ENCODE measurements at places on chromosomes 7 and 10. TPM values are rescaled to one million over a fixed set of nuclear protein-coding genes. Genes with fewer than 3 reads are reported as not detected.

DNA sequence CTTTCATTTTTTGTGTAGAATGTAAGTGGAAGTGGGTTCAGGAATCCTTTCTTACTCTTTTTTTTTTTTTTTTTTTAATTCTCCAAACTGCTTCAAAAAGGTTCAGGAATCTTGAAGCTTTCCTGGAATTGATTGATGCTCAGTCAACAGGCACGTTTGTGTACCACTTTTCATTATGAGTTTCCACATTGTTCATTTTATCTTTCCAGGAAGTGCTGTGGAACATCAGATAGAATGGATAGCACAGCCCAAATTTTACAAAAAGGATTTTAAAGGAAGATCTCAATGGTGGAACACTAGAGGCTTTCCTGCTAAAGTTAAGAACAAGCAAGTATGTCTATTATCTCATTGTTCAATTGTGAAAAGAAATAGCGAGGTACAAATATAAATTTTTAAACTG, 1.9 kb upstream of the PPP1R35 start:
- no peak for DNase-seq

The ETV1 gene
- 21.9 TPM for polyA plus RNA-seq

- DNase-seq = no peak
Measured at GRCh38 chr10:124004663-124005004, 88.8 kb downstream of the CHST15 start.

DNA sequence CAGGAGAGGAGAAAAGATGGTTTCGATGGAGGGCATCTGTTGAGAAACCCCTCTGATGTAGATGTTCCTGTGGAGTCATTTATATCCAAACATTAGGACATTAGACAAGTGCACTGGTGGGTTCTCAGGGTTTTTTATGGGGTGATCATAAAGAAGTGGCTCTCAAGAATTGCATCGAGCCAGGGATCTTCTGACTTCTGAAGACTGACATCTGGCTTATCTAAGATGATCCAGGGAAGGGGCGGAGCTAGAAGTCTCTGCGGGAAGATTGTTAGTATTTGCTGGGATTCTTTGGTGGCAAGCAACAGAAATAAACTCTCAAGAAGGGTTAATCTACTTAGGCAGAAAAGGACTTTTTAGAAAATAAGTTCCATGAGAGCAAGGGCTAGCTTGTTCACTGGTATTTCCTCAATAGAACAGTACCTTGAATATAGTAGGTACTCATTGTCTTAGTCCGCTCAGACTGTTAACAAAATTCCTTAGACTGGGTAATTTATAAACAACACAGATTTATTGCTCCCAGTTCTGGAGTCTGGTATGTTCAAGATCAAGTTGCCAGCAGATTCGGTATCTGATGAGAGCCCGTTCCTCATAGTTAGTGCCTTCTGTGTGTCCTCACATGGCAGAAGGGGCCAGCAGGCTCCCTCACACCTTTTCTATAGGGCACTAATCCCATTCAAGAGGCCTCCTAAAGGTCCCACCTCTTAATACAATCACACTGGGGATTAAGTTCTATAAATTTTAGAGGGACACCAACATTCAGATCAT, 28.5 kb upstream of the SYPL1 start:
- DNase-seq = no peak

The RHBDD2 gene
- 15.2 TPM for polyA plus RNA-seq

GRCh38 chr10:7365027-7365745, 45.6 kb downstream of the SFMBT2 start:
- DNase-seq = no peak

DNA sequence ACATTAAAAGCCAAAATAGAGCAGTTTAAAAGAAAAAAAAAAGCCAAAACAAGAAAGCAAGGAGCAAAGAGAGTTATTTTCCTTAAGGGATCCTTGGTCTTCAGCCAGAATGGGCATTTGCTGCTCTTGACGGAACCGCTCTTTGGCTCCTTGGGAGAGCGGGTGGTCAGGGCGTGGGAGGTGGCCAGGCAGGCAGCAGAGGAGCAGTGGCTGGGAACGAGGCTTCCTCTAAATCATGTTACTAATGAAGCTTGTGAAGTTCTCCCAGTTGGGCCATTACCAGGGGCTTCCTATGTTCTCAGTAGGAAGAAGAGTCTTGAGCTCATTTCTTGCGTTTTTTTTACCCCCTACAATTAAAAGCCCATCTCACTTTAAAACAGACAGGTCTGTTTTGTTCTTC, 116.6 kb downstream of the DOCK1 start:
- no peak for DNase-seq

DNA sequence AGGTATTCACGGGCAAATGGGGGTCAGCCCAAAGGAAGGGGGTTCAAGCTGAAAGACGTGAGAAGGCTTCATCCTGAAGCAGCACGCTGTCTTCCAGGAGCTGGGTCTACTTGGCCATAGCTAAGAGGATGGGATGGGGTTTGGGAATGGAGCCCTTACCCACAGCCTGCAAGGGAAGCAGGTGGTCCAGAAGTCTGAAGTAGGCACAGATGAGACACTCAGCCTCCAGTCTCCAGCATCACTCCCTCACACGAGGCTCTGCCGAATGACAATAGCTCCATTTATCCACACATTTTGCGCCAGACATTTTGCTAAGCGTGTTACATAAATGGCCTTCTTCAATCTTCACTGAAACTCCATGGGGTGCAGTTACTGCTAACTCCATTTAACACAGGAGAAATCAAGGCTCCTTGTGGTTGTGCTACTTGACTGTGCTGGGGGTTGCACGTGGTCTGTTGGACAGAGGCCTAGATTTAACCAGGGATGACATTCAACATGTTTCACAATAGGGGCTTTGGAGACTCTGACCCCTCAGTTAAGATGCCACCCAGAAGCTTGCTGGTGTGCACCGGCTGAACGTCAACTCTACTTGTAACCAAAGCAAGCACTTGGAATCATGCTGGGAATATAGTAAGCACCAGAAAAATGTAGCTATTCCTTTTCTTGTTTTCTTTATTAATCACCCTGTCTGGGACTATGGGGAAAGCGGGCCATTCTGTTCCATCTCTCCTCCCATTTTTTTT, 85.3 kb downstream of the FAM241B start:
- no peak for DNase-seq

The CALML3 gene
- polyA plus RNA-seq = 0.33 TPM

- DNase-seq = no peak
Measured at GRCh38 chr10:70578371-70578947, 24.1 kb downstream of the PRF1 start.

The CXCL12 gene
- 229 TPM for polyA plus RNA-seq

- no peak for DNase-seq
Measured at GRCh38 chr7:68787566-68787965, 810.7 kb upstream of the AUTS2 start.

DNA sequence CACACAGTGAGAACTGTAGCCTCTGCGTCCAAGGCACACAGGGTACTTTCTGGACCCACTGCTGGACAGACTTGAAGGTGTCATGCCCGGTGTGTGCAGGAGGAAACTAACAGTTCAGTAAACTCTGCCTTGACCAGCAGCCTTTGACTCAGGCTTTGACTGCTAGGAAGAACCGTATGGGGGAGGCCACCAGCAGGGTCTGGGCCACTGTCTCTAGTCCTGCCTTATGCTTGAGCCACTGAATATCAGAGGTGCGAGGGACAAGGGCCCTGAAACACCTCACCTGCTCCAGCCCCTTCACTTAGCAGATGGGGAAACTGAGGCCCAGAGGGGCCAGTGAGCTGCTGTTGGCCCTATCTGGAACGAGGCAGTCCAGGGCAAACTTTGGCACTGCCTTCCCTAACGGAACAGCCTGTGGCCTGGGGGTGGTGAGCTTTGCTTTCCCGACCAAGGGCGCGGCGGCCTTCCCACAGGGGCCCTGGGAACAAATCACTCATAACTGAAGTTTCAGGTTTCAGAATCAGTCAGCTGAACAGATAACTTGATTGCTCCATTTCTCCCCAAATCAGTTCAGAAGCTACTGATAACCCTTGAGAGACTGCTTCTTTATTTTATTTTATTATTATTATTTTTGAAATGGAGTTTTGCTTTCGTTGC, 130.0 kb downstream of the FAM53B start:
- no peak for DNase-seq

- DNase-seq = no peak
Measured at GRCh38 chr7:48868916-48869315, 55.4 kb upstream of the CDC14C start.

The MSMB gene
- not detected for polyA plus RNA-seq

DNA sequence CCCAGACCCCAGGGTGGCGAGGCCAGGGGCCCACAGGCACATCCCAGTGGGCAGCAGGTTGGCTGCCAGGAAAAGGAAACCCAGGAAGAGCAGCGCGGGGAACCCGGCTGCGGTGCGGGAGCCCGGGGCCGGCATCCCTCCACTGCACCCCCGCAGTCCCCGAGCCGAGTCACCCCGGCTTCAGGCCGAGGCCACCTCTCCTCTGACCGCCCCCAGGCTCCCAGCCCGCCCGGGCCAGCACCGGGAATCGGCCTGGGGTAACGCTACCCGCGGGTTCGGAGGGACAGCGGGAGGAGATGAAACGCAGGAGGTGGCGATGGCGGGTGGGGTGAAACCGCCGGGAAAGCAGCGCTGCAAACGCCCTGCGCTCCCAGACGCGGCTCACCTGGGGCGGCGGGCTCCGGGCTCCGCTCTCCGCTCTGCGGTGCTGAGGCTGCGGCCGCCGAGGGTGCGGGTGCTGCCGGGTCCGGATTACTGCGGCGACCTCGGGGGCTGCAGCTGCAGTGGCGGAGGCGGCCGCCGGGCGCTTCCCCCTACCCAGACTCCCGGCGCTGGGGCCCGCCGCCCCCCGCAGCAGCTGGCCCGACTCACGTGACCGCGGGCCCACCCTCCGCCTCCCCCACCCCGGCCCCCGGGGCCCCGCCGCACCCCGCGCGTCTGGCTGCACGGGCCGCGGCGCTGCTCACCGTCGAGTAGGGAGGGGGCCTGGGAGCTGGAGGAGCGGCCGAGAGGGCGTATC, at the start of gene SCRN1:
TSS of gene SCRN1 (minus strand) at position 545 of the 739 bp plus-strand sequence. CDS start 20,734 bp downstream, outside the sequence.
- peak; percentile 57 for DNase-seq

GRCh38 chr7:155743177-155743576, 69.1 kb downstream of the SHH start:
- DNase-seq = no peak

DNA sequence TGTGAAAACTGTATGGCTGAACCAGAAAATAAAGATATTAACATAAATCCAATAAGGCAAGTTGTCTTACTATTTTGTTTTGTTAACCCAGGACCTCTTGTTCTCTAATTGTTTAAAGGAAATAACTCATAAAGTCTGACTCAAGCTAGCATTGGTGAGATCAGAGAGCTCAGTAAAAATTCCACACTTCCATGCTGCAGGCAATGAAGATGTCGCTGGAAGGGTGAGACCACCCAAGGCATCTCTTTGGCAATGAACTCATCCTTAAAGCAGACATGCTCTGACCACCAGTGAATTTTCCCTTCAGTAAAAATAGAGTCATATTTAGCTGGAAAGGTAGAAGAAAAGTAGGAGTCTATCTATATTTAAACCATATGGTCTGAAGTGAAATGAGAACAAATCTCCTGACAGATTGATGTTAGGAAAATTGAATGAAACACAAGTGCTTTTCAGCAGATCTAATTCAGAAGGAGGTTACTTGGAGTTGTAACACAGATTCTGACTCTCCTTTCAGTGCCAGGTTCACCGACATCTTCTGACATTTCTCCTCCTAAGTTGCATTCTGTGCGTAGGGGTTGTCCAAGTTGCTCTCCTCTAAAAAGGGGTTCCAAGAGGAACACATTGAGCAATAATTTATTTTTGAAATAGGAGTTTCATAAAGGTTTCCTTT, 32.8 kb upstream of the VIPR2 start:
- peak; percentile 79 for DNase-seq

Data from muscle of back (tissue), 13 donors.